Chondrocyte (in vitro differentiated cells): ENCODE measurements at places on chromosomes 13 and 19. TPM values are rescaled to one million over a fixed set of nuclear protein-coding genes. Genes with fewer than 3 reads are reported as not detected.

METTL21C gene
- not detected in 3 replicates for total RNA-seq

DNA sequence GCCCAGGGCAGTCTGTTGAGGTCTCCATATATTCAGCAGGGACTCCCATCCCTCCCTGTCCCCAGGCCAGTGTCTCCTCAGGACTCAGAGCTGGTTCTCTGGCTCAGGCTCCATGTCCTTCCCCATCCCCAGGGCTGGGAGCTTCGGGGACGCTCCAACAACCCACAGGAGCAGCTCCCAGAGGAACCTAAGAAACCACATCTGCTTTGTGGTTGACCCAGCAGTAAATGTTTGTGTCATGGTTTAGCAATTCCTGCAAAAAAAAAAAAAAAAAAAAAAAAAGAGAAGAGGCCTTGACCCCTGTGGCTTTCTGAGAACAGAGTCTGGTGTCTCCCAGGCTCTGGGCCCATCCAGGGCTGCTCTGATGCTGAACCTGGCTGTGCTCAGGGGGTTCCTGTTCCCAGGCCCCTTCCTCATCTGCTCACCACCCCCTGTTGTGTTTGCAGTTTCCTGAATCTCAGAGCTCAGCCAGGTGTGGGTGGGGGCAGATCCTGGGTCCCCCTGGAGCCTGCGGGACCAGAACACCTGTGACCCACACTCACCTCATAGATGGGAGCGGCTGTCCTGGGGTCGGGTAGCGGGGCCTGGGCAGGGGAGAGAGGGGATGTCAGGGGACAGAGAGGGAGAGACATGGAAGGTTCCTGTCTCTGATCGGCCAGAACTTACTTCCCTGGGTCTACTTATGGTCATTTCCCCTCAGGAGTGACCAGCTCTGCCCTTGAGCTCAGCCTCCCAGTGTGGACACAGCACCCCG lies 25.2 kb upstream of the CEACAM1 start:
- no peak for DNase-seq

DNA sequence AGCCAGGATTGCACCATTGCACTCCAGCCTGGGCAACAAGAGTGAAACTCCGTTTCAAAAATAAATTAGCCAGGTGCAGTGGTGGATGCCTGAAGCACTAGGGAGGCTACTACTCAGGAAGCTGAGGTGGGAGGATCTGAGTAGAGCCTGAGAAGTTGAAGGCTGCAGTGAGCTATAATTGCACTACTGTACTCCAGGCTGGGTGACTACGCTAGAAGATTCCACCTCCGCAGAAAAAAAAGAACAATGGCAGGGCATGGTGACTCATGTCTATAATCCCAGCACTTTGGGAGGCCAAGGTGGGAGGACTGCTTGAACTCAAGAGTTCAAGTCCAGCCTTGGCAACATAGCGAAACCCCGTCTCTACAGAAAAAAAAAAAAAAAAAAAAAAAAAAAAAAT lies 20.5 kb downstream of the HAUS8 start:
- no peak for DNase-seq

GRCh38 chr13:107572156-107572555 lies 643.2 kb downstream of the LIG4 start:
- no peak for DNase-seq

DNA sequence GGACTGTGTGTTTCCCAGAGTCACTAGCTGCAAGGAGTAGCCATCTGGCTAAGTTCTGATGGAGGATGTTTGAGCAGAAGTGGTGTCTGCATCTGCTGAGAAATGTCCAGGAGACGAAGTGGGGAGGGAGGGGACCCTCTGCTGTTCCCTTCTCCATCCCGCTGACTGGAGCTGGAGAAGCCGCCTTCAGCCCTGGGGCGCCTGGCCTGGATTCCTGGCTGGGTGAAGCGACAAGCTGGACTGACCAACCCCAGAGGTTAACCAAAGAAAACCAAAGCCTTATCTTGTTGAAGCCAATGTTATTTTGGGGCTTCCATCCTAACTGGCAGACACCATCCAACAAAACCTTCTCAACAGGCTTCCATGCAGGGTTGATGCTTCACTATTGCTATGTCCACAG lies 67.6 kb downstream of the SLC7A1 start:
- no peak for DNase-seq

- DNase-seq = no peak
Observed at GRCh38 chr19:2253106-2254063, 2.8 kb downstream of the JSRP1 start.
